Muscle of leg (tissue), 16 donors: ENCODE measurements at places on chromosomes 4 and X. TPM values are rescaled to one million over a fixed set of nuclear protein-coding genes. Genes with fewer than 3 reads are reported as not detected.

GRCh38 chr4:23938796-23939195 lies 48.9 kb upstream of the PPARGC1A start:
- no peak for DNase-seq

LARP1B gene
- 35.5 TPM for total RNA-seq

DNA sequence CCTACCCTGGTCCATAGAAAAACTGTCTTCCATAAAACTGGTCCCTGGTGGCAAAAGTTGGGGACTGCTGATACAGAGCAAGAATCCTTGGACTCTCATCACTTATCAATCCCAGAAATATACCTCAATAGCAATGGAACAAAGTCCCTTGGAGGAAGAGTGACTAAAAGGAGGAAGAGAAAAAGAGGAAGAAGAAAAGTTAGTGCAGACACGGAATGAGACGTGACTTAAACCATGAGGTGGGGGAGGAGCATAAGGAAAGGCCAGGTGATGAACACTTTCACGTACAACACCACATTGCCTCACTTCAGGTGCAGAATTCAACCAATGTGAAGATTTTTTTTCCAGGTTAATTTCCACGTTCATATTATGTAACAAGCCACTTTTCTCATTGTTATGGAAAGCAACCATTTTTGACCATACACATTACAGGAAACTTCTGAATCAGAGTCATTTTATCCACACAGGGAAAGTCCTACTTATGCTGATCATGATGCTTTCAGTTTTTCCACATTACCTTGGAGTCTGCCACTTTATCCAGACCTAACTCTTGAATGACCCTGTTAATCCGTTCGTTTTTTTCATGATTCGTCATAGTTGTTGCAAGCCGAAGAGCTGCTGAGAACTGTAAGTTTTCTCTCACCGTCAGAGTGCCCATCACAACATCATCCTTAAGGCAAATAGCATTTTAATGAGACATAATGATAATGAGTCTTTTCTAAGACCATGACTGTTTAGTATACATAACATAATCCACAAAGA lies 27.7 kb downstream of the ABCG2 start:
- peak; percentile 8 for DNase-seq

HHIP gene
- total RNA-seq, result 3.5 TPM

- DNase-seq, result no peak
Measured at GRCh38 chr4:167956676-167957075, 135.7 kb upstream of the ANXA10 start.

- DNase-seq, result no peak
Measured at GRCh38 chr4:147421456-147421855, 59.4 kb upstream of the EDNRA start.

- peak; percentile 82 for DNase-seq
Measured at GRCh38 chrX:118847676-118848075, 24.1 kb downstream of the ZCCHC12 start.

DNA sequence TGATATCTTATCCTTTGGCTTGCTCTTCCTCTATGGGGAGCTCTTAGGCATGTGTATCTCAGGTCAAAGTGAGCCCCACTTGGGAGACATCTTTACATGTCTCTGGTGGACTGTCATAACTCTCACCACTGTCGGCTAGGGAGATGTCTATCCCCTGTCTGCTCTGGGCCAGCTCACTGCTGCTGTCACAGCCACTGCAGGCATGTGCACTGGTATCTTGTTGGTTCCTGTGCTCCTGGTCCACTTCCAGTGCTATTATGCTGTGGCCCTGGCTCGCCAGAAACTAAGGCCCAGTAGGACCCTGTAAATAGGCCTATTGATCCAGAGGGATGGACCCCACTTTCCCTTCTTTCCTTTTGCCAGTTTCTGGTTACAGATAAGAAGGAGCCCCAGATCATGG lies 56.6 kb upstream of the LAS1L start:
- DNase-seq, result no peak

DNA sequence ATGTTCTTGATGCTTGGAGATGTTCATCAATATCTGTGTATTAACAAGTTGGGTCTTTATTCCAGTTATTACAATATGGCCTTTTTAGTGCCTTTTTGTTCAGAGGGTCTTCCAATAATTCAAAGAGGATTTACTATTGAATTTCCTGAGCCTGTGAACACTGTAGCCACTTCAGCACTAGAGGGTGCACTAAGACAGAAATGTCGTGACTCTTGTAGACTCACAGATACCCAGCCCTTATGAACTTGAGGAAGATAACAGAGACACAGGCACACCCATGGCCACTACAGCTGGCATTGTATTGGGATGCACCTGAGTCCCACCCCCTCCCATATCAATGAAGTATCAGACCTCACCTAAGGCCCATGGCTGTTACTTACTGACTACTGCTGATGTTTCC lies 54.4 kb upstream of the ACTRT1 start:
- no peak for DNase-seq

DNA sequence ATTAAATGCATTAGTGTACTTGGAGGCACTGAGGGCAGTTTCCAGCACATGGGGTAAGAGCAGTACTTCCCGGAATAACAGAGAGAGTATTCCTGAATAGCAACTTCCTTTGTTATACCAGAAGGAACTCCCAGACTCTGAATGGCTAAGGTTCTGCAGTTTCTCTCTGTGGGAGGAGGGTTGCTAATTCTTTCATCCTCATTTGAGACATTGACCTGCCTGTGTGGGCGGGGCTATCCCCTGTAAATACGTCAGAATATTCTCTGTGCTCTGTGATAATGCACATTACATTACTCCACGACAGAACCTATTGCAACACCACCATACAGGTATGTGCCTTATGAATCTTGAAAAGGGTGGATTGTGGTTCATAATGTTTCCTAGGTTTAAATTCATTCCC lies 52.7 kb downstream of the SPINK2 start:
- DNase-seq, result no peak

DNA sequence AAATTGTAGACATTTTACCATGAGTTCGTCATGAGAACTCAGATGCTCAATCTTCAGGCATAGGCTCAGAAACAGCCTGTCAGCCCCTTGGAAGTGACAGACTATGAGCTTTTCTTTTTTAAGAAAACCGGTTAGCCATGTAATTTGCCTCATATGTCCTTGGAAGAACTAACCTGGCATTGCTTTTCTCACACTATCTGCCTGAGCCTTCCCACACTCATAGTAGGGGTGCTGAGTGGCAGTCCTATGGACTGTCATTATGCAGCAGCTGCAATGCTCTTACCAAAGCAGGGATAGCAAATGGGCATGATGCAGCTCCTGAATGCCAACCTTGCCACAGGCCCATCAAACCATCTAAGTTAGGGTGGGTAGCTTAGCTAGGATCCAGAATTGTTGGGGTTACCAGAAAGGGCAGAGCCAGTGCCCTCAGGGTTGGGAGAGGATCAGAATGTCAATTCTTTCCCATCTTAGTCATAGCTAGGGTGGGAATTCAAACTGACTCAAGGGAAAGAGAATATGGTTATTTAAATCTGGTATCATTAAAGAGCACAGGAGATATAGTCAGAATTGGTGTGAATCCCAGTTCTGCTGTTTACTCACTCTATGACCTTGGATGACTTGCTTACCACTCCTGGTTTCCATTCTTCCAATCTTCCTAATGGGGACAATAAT lies 230.6 kb upstream of the CPEB2 start:
- DNase-seq, result no peak

DNA sequence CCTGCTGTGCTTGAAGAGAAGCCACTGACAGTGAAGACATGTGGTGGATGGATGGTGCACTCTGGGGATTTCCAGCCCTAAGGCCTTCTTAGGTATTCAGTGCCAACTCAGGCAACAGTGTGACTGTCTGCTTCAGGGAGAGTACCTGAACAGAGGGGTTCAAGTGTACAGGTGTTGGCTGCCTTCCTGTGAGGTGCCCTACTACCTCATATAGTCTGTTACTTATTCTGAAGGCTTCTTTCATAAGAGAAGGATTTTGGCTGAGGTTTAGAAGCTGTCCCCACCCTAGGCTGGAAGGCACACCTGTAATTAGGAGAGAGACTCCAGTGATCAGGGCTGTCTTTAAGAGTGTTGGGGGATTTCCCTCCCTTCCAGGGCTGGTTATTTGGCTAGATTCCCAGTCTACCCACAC lies 1.8 kb downstream of the FTHL17 start:
- DNase-seq, result no peak

PABPC4L gene
- total RNA-seq, result 6.0 TPM

GRCh38 chr4:158578476-158578875 lies 56.8 kb downstream of the RXFP1 start:
- peak; percentile 20 for DNase-seq

DNA sequence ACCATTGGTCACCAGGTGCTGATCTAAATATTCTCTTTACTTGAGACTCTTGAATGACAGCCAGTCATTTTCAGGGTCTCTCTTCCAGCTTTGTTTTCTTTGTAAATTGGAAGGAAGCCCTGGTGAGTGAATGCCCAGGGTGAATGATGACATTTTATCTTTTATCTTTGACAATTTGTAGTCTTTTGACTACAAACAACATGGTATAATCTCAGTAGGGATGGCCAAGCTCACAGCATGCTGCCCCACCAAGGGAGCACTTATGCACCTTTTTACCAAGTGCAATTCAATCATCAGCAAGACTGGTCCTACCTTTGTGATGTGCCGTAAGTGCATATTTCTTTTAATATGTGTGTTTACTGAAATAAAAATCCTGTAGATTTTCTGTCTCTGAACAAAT lies 5.7 kb downstream of the AFM start:
- DNase-seq, result no peak

- DNase-seq, result no peak
Measured at GRCh38 chr4:69362351-69362750, 82.1 kb downstream of the UGT2B28 start.

DNA sequence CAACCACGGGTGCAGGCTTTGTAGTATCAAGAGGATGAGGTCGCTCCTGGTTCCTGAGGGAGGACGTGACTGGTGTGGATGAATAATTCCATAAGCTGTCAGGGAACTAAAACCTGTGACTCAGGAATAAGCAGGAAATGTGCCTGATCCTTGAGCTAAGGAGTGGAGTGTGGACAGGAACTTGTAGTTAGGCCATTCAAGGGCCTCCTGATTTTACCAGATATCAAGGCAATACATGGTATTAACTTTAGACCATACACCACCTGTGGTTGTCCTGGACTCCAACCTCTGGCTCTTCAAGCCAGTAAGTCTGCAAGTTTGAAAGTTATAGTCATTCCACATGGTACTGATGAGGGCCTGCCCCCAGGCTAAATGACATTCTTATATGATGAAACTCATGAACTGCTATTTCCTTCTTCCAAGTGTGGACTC lies 12.1 kb upstream of the ING2 start:
- no peak for DNase-seq

TMSB15C gene
- total RNA-seq, result 5.3 TPM
